Subcutaneous adipose tissue (tissue), 4 donors: ENCODE measurements at places on chromosomes 5 and 9. TPM values are rescaled to one million over a fixed set of nuclear protein-coding genes. Genes with fewer than 3 reads are reported as not detected.

The ITK gene
- total RNA-seq: 5.1 TPM

The CCDC192 gene
- total RNA-seq: 1.1 TPM

The FAM221B gene
- not detected for total RNA-seq

The SLF1 gene
- total RNA-seq: 4.9 TPM

The CD72 gene
- total RNA-seq: 37.6 TPM

The BARHL1 gene
- not detected for total RNA-seq

The STPG3 gene
- total RNA-seq: not detected

The HTR4 gene
- not detected for total RNA-seq

The IPO11 gene
- total RNA-seq: 33.7 TPM

The CHMP5 gene
- 55.9 TPM for total RNA-seq

The RMRP gene
- total RNA-seq: 5,303 TPM

The SLC2A6 gene
- total RNA-seq: 2.8 TPM

The RNF208 gene
- 2.4 TPM for total RNA-seq

The PCDHGB4 gene
- total RNA-seq: 3.3 TPM

The PCSK1 gene
- 0.49 TPM for total RNA-seq

The LHFPL2 gene
- total RNA-seq: 104 TPM

The TYRP1 gene
- not detected for total RNA-seq

The CCDC183 gene
- total RNA-seq: 0.51 TPM

The DIAPH1 gene
- 65.0 TPM for total RNA-seq

The DOCK8 gene
- total RNA-seq: 46.0 TPM

The TEK gene
- total RNA-seq: 8.3 TPM

The PCDHGB2 gene
- 5.3 TPM for total RNA-seq

The MYOZ3 gene
- total RNA-seq: not detected

The CHSY3 gene
- total RNA-seq: 5.9 TPM
